ENCODE measurements at places on chromosomes 12 and 14.

- no peak for DNase-seq
Measured at GRCh38 chr14:63638493-63638892, 3.2 kb downstream of the WDR89 start.

GRCh38 chr12:19244312-19244711, 114.8 kb downstream of the PLEKHA5 start:
- no peak for DNase-seq

- DNase-seq, result no peak
Measured at GRCh38 chr12:42606471-42606870, 16.9 kb upstream of the PRICKLE1 start.

GRCh38 chr12:89327486-89328094, 24.7 kb downstream of the DUSP6 start:
- no peak for DNase-seq

- peak; percentile 89 for DNase-seq
Measured at GRCh38 chr12:124939421-124940142, 25.1 kb upstream of the UBC start.

DNA sequence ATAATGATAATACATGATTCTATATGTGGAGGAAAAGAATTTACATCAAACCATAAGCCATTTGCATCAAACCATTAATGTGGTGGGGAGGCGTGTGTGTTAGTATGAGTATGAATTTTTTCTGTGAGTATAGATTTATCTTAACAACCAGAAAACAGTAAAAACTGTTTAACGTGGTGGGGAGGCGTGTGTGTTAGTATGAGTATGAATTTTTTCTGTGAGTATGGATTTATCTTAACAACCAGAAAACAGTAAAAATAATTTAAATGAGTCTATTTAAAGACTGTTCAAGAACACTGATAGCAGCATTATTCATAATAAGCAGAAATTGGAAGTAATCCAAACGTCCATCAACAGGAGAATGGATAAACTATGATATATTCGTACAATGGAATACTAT, 9.1 kb upstream of the MSI1 start:
- DNase-seq, result no peak

DNA sequence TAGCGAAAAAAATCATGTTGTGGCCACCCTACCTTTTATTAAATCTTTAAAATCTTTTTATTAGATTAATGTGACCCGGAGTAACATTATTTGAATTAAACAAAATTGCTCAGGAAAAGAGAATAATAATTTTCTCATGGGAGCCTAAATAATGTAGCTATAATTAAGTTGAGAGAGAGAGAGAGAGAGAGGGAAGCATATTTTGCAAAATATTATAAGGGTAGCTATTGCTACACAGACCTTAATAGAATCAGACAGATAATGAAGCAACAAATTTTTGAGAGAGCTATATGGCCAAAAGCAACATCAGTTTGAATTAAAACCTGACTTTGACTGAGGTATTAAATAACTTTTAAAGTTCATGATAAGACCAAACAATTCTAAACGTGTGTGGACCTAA, 703.5 kb downstream of the TMTC2 start:
- no peak for DNase-seq

- DNase-seq, result no peak
Measured at GRCh38 chr12:119375075-119375882, 40.8 kb downstream of the CCDC60 start.

- no peak for DNase-seq
Measured at GRCh38 chr14:88933191-88933590, 108.7 kb downstream of the TTC8 start.

DNA sequence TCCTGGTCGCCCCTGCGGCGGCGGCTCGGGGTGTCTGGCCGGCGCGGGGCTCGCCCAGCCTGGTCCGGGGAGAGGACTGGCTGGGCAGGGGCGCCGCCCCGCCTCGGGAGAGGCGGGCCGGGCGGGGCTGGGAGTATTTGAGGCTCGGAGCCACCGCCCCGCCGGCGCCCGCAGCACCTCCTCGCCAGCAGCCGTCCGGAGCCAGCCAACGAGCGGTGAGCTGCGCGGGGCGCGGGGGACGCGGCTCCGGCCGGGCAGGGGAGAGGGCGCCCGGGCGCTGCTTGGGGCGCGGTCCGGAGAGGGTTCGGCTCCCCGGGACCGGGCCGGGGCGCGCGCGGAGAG, at the start of gene LGALS3:
Gene LGALS3, plus strand, starts transcription at position 167 of the 342 bp plus-strand sequence. CDS start 8,122 bp downstream, outside the sequence.
- peak; percentile 25 for DNase-seq

GRCh38 chr12:93425736-93426411, 15.9 kb downstream of the UBE2N start:
- DNase-seq, result no peak

GRCh38 chr14:22071006-22071405, 397.4 kb upstream of the OR4E1 start:
- peak; percentile 64 for DNase-seq

- DNase-seq, result no peak
Measured at GRCh38 chr12:65881965-65882413, 57.7 kb downstream of the HMGA2 start.

DNA sequence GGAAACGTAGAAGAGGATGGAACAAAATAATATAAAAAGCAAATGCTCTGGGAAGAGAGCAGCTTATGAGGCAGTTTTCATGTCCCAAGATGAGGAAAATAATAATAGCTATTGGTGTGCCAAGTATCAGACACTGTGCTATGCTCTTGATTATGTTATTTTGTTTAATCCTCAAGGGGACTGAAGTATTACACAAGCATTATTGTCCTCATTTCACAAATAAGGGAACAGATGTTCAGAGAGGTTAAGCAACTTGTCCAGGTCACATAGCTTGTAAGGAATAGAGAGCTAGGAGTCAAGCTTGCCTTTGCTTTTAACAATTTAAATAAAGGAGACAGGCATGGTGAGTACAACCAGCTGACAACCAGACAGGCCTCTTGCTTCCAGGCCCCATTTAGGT, 26.9 kb upstream of the LTBP2 start:
- DNase-seq, result no peak

DNA sequence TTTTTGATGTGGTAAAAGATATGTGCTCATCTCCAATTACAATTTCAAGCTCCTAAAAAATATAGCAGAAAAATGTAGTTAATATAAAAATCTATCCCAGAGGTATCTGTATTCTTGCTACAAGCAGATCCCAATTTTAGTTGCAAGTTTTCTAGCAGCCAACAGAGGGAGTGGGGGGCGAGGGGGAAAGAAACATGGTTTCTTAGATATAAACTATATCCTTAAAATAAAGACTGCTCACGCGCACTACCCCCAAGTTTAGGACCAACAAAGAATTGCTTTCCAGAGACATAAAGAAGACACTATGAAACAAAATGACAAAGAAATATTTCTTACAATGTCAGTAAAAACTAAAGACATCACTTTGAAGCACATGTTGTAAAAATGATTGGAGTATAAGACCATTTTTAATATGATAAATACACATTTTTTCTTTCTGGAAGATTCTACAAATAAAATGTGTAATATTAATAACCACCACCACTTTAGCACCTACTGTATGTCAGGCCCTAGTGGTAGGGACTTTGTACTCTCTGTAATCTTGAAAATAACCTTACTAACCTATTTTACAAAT, 5.4 kb downstream of the MAGOHB start:
- no peak for DNase-seq
